ENCODE measurements at places on chromosomes 1 and 21.

- no peak for DNase-seq
These were observed 41.8 kb downstream of the MIS18A start for GRCh38 chr21:32237021-32237420.

- DNase-seq: no peak
These were observed 117.2 kb downstream of the PCP4 start for GRCh38 chr21:39984286-39984991.

- DNase-seq: no peak
These were observed 756.0 kb upstream of the ADGRL2 start for GRCh38 chr1:81044708-81045107.

GRCh38 chr1:232682248-232682647 lies 52.3 kb upstream of the SIPA1L2 start:
- DNase-seq: no peak

- DNase-seq: no peak
These were observed 14.9 kb upstream of the CD5L start for GRCh38 chr1:157856538-157856937.

DNA sequence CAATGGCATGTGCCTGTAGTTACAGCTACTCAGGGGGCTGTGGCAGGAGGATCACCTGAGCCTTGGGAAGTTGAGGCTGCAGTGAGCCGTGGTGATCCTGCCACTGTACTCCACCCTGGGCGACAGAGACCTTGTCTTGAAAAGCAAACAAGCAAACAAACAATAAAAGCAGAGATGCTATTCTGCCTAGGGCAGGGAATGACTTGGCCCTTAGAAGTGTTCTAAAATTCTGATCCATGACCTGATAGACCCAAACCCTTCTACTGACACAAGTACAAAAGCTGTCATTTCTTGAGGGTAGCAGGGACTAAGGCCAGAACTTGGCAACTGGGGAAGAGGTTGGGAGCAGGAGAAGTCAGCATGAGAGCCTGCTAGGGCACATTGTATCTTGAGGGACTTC lies 15.6 kb upstream of the NCF2 start:
- DNase-seq: no peak

DNA sequence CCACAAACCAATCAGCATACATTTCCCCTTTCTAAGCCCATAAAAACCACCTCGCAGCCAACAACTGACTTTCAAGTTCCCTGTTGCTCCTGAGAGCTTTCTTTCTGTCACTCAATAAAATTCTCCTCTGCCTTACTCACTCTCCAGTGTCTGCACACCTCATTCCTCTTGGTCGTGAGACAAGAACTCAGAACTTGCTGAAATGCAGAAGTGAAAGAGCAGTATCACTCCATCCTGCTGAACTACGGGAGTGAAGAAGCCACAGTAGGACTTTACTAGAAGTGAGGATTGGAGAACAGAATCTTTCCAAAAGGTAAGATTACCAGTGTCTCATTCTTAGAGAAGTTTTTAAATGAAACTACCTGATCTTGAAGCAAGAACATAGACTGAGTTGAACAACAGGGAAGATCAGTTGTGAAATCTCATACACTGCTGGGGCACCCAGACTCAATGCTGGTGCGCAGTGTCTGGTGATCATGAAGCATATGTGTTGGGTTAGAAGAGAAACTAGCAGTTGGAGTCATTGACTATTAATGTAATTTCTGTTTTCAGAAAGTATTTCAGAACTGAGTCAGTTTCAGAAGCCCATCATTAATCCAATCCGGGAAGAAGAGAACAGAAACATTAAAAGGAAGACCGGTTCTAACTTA lies 726.9 kb upstream of the TMPRSS15 start:
- DNase-seq: no peak

DNA sequence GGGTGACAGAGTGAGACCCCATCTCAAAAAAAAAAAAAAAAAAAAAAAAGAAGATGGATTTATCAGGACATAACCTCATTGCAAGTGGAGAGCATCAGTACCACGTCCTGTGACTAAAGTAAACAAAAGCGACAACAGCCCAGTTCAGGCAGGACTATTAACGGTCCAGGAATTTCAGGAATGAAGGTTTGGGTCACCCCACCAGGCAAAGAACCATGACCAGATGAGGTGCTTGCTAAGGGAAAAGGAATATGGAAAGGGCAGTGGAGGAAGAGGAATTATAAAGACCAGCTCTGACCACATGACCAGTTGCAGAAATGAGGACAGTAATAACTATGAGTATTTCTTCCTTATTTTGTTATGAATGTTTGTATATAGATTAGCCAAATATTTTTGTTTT lies 35.4 kb upstream of the EIF4G3 start:
- no peak for DNase-seq

- no peak for DNase-seq
These were observed 66.3 kb upstream of the KIF1B start for GRCh38 chr1:10143961-10144485.

DNA sequence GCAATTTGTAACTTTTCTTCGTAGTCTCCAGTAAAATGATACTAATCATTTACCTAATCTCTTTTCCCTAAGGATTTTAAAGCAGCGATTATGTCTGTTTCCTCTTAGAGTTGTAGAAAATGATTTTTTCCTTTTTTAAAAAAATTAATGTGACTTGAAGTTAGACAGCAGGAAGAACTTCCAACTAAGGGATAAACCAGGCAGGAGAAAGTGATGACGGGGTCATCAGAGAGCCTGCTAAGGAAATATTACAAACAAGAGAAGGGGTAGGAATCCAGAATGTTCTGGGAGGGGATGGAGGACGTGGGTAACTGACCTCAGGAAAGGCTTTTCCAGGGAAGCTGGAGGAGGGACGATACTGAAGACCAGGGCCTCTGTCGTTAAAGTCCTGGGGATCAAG lies 8.8 kb upstream of the ETV3L start:
- DNase-seq: no peak

DNA sequence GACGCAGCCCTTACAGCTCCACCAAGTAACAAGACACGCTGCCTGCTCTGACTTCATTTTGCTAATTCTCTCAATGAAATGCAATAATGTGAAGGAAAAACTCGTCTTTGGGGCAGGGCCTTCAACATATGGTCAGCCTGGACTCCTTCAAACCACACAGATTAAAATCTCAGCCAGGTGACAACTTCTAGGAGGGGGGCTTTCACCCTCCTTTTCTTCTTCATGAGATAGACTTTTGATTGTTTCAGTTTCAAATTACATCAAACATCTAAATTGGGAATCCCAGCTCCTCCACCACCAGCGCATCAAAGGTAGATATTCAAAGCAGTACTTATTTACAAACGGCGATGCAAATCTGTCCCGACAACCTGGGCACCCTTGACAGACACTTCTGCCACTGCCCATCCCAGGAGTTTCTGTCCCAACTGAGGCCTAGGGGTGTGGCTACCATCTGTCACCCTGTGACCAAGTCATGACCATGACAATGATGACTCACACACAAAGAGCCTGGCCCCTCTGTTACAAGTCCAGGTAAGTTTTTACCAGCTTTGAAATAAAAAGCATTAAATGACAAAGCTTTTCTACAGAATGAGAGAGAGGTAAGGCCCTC lies 29.7 kb downstream of the SSBP3 start:
- no peak for DNase-seq

GRCh38 chr1:230781594-230781993 lies 34.4 kb downstream of the CAPN9 start:
- no peak for DNase-seq

GRCh38 chr1:219927956-219928790 lies at the start of gene SLC30A10:
TSS of gene SLC30A10 (minus strand) at chr1:219928557. CDS start at chr1:219928440, 117 bp downstream.
- peak; percentile 53 for DNase-seq

- DNase-seq: no peak
These were observed 27.8 kb downstream of the RPAP2 start for GRCh38 chr1:92326681-92327080.

DNA sequence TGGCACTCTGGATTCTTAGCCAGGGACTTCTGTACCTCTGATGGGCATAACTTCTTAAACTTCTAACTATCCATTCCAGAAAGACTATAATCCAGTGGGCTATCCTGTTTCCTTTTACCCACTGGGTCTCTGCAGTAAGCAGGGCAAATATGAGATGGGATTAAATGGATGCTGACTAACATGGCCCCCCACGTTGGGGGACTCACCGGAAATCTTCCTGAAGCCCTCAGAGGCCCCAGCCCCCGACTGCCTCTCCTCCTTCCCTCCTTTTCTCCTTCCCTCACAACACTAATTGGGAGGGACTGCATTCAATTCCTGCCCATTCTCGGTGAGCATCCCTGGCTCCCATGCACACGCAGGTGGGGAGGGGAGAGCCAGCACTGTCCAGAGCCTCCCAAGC lies 70.1 kb downstream of the SSBP3 start:
- DNase-seq: no peak

DNA sequence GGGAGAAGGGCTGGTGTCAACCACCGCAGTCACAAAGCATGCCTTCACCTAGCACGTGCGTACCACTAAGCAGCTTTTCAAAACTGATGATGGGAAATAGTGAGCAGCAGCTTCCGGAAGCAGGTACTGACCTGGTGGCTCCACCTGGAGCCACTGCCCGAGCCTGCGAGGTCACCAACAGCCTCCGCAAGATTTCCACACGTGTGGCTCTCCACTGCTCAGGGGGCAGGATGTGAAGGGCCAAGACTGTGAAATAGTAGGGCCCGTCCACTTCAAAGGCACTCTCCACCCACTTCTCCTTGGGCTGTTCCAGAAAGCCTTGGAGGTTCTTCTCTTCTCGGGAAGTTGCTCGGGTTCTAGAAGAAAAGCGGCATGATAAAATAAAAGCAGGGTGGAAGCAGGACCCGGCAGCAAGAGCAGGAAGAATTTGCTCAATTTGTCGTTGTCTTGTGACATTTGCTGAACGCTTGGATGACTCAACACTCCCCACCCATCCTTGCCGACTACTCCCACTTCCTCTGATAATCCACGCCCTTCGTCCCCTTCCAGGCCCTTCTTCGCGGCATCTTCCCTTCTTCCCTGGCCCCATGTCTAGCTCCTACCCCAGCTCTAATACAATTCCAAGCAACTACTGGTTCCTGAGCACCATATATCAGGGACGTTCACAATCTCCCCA lies 124.9 kb upstream of the IFFO2 start:
- no peak for DNase-seq

DNA sequence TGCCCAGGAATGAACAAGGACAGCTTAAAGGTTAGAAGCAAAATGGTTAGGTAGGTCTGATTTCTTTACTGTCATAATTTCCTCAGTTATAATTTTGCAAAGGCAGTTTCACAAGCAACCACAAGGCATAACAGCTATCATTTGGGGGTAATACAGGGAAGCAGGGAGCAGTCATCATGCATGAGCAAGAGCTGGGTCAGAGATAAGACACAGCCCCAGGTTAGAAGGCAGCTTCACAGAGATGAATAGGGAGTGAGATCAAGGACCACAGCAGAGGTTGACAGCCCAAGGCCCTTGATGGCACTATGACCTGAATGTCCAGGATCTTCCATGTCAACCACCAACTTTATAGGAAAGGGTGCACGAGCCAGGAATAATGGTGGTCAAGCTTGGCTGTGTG lies 9.0 kb upstream of the CSRP1 start:
- DNase-seq: no peak

- no peak for DNase-seq
These were observed 23.6 kb downstream of the TLCD4 start for GRCh38 chr1:95140791-95141190.

DNA sequence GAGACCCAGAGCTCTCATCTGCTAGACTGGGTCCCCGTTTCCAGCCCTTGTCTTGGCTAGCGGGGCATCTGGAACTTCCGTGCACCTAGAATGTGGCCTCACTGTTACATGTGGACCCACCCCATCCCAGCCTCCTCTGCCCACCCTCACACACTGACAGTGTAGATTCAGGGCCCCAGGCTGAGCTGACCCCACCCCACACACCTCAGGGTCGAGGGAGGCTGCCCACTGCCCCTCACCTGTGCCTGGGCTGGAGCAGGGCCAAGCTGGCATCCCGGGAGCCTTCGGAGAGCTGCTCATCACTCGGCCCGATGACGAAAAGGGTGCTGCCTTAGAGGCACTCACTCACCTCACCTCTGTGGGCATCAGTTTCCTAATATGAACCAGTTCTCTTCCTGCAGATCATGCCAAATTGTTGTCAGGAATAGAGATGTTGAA lies 11.1 kb downstream of the ACOT11 start:
- no peak for DNase-seq

GRCh38 chr1:55203064-55203463 lies 12.1 kb downstream of the USP24 start:
- DNase-seq: no peak

GRCh38 chr1:159009287-159009686 lies 420 bp upstream of the IFI16 start:
- no peak for DNase-seq

GRCh38 chr1:74430342-74430934 lies 82.0 kb downstream of the LRRC53 start:
- no peak for DNase-seq

DNA sequence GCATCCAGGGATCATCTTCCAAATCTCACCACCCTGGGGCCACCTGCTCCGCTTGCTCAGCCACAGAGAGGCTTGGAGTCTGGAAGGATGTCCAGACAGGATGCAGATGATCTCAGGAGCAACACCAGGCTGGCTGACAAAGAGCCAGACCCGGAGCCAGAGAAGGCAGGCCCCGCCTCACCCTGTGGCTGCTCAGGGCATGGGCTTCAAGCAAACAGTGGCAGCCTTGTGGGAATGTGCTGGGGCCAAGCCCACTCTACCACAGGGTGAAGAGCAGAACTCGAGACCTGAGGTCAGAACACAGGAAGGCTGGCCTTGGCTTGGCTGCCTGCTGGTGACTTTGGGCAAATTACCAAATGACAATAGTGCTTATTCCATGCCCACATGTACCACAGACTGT lies 45.5 kb downstream of the MRPL37 start:
- no peak for DNase-seq

DNA sequence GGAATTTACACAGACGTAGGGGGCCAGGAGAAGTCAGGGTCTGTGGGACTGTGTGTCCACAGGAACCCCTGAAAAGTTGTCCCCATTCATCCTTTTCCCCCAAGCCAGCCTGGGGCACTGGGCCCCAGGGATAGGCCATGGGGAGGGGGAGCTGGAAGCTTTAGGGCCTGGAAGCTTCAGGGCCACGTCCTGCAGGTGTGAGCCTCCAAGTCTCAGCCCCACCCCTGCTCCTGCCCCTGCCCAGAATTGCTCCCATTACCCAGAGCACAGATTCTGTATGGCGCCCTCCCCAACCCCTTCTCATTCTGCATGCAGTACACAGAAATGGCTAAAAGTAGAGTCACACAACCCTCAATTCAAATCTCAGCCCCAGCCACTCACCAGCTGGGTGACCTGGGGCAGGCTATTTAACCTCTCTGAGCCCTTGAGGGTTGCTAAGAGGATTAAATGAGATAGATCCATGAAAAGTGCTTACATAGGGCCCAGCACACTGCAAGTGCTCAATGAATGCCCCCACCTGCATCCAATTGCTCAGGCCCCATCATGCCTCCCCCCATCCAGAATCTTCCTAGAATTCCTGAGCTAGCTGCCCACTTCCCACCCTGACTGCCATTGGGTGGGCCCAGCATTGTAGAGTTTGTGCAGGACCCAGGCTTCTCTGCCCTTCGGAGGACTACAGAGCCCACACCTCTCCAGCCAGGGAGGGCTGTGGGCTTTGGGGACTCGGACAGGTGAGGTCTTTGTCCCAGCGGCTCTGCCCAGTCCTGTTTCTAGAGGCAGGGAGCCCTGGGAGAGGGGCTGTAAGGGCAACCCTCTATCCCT lies 6.5 kb downstream of the RAP1GAP start:
- DNase-seq: no peak

Data from activated CD8-positive, alpha-beta memory T cell treated with anti-CD3 and anti-CD28 coated beads, Interleukin-2, amount 50 U/mL, for 48 hours (primary cell).